ENCODE measurements at places on chromosomes 2 and 18.

DNA sequence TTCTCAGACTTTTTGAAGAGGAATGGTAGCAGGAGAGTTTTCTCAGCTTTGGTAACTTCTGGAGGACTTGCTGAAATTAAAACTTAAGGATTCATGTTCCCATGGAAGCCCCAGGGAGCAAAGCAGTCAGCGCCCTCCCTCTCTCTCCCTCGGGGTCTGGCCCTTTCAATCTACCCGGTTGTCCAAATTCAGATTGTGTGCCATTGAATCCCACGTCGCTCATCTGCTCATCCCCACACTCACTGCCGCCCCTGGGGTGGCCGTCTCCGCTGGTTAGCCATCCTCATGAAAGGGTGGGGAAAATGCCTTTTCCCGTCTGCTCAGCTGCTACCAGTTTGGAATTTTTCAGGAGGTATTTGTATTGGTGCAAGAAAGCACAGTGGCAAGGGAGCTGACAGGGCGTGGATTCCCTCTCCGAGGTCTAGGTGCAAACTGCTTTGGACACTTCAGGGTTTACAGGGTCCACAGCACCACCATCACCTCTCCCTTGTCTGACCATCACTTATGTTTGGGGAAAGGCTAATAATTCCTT, 27.1 kb downstream of the MCFD2 start:
- no peak for DNase-seq

DNA sequence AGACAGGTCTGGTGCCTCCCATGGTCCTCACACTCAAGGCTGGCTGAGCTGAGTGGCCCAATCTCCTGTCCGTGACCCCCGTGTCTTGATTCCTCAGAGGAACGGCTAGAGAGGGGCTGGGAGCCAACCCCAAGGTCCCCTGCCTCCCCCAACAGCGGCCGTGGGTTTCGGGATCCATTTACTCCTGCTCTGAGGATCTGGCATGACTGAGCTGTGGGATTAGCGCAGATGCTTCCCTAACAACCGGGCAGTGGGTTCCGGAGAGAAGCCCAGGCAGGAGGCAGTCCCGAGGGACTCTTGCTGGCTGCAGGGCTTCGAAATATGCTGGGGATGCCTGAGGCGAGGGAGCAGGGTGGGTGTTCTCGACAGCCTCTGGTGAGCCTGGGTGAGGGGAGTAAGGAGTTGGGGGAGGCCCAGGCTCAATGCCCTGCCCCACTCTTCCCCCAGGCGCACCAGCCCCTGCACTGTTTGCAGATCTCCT, 18.9 kb downstream of the GPR35 start:
- DNase-seq: no peak

DNA sequence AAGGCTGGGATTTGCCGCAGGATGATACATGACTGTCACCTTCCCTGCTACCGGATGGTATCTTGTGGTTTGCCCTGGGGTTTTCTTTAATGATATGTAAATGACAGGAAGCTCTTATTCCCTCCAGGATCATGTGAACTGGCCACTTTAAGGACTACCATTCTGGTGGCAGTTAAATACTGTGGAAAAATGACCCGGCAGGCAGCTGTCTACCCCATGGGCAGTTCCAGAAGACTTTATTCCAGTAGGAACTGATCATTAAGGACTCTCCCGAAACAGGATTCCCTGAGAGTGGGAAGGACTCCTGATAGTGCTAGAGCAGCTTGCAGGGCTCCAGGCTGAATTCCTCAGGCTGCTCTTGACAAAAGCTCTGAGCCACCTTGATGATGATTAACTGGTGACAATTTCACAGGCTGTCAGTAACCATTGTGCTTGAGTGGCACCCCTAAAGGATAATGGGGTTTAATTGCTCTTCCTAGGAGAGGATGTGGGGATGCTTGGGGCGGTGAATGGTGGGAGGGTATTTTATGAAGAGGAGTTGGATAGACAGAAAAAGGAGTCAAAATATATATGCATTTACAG, 212.0 kb downstream of the CPS1 start:
- DNase-seq: no peak

DNA sequence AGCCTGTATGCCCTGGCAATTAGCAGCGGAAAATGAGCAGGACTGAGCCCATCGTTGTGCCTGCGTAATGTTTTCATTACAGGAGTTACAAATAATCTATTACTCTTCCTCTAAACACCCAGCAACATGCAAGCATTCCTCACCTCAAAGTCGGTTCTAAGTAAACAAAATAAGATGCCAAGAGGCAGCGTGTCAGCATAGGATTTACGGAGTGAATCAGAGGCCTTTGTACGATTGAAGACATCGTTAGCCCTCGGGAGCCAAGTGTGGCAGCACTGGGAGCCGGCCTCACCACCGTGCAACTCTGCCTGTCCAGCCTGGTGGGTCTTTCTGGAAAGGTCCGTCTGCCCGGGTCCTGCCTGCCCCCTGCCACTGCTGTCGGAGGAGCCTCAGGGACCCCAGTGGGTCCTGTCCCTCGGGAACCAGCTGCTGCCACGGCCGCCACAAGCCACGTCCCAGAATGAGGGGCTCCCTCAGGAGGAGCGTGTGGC, 80.1 kb upstream of the CTDP1 start:
- DNase-seq: peak; percentile 44

- DNase-seq: no peak
These were observed 37.4 kb upstream of the EPAS1 start for GRCh38 chr2:46259777-46260168.

- peak; percentile 43 for DNase-seq
These were observed 285.7 kb downstream of the TCF4 start for GRCh38 chr18:55302167-55302833.

GRCh38 chr2:174965992-174966744, 39.0 kb downstream of the CHN1 start:
- DNase-seq: no peak

DNA sequence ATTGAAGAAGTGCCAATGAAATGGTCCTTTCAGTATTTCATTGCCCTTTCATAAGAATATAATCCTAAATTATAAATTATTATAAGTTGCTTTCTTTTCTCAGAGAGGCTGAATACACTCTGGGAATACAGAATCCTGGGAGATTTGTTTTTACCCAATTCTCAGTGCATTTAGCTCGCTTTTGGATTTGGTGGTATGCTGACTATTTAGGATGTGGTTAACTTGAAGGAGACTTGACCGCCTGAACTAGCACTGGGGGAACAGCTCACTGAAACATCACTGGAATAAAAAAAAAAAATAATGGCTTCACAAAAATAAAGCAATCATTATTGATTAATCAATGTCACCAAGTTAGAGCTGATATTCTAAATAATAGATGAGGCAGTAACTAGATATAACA, 10.2 kb downstream of the TNFAIP6 start:
- DNase-seq: peak; percentile 79
